Stimulated activated CD8-positive, alpha-beta memory T cell treated with anti-CD3 and anti-CD28 coated beads, Interleukin-4, amount 100 ng/mL, for 48 hours (primary cell): ENCODE measurements at places on chromosomes 11 and 22.

DNA sequence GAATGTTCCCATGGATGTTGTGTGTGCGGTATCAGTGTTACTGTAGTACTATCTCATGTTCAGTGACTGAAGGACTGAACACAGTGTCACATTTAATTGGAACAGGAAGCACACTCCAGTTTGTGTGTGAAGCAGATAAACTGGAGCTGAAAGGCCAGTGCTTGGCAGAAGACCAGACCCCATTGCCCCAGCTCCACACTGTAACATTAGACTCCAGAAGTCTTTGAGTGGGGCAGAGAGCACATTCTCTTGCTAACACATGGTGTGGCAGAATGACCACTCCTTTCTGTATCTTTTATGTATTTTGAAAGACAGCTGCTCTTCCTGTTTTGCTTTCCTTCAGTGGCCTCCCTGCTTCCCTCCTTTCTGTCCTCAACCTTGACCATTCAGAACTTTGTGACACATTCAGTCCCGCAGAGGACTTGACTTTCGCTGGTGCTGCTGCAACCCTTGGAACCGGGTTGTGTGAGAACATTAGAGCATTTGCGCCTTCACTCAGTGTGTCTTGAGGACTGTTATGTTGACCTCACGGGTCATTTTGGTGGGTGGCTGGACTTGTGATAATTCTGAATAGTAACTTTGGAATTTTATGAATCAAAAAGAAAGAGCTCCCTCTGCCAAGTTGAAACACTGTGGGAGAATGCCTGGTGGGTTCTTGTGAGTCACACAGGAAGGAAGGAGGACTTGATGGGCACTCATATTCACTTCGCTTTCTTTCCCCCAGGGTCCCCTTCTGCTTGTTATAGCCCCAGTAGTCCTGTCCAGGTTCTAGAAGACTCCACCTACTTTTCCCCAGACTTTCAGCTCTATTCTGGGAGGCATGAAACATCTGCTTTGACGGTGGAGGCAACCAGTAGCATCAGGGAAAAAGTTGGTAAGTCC is 26.4 kb downstream of the AMOTL1 start:
- no peak for DNase-seq

DNA sequence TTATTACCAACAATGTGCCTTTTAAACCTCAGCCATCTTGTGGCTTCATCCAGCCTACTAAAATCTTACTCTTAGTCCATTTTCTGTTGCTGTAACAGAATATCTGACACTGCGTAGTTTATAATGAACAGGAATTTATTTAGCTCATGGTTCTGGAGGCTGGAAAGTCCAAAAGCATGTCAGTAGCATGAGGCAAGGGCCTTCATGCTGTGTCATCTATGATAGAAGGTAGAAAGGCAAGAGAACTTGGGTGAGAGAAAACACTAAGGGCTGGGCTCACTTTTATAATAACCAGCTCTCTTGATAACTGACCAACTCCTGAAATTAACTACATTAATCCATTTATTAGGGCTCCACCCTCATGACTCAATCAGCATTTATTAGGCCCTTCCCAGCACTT is 13.5 kb downstream of the BTBD10 start:
- DNase-seq, result no peak

- DNase-seq, result no peak
These were observed 60.4 kb downstream of the SFI1 start for GRCh38 chr22:31556627-31557203.

GRCh38 chr11:84022695-84023094 is 736.5 kb upstream of the CCDC90B start:
- DNase-seq, result no peak

DNA sequence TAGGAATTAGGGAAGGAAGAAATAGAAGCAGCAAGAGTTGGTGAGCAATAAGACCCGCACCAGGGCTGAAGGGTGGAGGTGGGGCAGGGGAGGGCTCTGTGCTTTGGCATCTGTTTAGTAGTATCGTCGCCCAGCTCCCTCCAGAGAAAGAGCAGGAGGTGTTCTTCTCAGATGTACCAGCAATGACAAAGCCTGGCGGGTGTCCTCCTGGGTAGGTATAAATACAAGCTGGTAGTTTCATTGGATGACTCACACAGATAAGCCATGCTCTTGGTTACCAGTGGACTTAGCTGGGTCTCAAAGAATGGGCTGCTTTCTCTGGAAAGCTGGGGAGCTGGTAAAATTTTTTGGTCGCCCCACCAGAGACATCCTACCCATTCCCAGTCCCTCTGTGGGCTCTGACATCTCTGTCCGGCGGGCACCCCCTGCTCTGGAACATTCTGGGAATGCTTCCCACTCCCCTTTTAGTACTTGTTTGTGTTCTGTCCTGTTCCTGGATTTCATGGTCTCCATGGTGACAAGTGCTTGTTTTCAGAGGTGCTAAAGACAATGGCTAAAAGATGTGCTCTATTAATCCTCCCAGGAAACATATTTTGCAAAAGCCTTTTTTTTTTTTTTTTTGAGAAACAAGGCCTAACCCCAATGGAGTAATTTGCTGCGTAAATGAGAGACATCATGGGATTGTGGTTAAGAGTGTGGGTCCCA is 15.4 kb upstream of the TUBA8 start:
- no peak for DNase-seq
